ENCODE measurements at places on chromosomes 5 and 9.

DNA sequence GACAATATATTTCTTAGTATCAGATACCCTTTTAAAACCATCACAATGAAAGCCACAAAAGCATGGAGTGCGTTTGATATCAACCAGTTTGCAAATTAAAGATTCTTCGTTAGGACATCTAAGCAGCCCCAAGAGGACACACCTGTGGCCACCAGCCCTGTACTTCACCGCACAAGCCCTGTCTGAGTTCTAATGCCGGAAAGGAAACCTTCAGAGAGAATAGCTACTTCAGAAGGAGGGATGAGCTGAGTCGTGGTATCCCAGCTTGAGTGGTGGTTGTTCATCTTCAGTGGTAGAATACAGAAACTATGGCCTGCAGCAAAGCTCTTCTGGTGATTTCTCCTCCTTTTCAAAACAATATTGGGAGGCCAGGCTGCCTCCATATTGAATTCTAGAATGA lies 319.6 kb downstream of the FBXL7 start:
- DNase-seq = no peak

DNA sequence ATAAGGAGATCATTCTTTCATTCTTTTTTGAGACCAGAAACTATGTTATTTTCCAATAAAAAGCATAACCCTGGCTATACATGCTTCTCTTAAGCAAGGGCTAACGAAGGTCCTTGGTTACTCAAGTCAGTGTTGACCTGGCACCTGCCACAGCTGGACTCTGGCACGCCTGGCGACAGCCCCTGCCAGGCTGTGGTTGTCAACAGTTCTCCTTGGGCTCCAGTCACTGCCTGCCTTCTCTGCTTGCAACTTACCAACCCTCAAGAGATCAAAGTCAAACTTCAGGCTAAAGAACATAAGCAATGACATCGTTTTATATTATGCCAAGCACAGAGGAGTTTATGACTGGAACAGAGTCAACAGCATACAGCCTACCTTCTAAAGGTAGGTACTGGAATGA lies 61.4 kb upstream of the TBC1D9B start:
- no peak for DNase-seq

DNA sequence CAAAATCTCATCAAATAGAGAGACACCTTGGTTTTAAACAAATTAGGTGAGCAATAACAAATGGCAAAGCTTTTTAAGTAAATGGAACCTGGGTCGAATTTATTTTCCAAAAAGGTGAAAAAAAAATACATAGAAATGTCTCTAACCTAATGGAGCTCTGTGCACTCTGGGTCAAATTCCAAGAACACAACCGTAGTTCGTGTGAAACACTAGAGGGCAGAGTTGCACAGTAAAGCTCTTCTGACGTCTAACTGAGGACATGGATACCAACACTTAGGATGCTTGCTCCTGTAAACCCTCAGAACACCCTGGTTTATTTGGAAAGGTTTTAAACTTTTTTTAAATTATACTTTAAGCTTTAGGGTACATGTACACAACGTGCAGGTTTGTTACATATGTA lies 18.9 kb downstream of the MARCHF11 start:
- DNase-seq = no peak

GRCh38 chr5:2277886-2278285 lies 395.2 kb upstream of the IRX4 start:
- no peak for DNase-seq

DNA sequence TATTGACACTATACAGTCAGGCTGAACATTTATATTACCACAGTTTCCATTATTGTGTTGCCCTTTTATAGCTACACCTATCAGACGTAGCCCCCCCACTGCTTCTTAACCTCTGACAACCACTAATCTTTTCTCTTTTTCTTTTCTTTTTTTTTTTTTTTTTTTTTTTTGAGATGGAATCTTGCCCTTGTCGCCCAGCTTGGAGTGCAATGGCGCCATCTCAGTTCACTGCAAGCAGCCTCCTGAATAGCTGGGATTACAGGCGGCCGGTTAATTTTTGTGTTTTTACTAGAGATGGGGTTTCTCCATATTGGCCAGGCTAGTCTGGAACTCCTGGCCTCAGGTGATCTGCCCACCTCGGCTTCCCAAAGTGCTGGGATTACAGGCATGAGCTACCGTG lies 75.4 kb downstream of the UHRF2 start:
- DNase-seq = no peak
